ENCODE measurements at places on chromosomes 4 and X. TPM values are rescaled to one million over a fixed set of nuclear protein-coding genes. Genes with fewer than 3 reads are reported as not detected.

- H3K27ac ChIP-seq: no peak overlapping the region
- H3K4me3 ChIP-seq: no peak overlapping the region
- peaks cover 18% of the 10 kb centered on the region for H3K4me1 ChIP-seq
- no peaks in the 10 kb centered on the region for H3K36me3 ChIP-seq
- H3K27me3 ChIP-seq: peaks cover 3% of the 10 kb centered on the region
These were observed 107.0 kb downstream of the NFKB1 start for GRCh38 chr4:102608190-102608589.

- H3K4me3 ChIP-seq: no peak overlapping the region
- no peak for DNase-seq
- H3K4me1 ChIP-seq: no peaks in the 10 kb centered on the region
- H3K36me3 ChIP-seq: no peaks in the 10 kb centered on the region
- no peak overlapping the region for H3K27ac ChIP-seq
These were observed 45.3 kb downstream of the FAT4 start for GRCh38 chr4:125359960-125360634.

DNA sequence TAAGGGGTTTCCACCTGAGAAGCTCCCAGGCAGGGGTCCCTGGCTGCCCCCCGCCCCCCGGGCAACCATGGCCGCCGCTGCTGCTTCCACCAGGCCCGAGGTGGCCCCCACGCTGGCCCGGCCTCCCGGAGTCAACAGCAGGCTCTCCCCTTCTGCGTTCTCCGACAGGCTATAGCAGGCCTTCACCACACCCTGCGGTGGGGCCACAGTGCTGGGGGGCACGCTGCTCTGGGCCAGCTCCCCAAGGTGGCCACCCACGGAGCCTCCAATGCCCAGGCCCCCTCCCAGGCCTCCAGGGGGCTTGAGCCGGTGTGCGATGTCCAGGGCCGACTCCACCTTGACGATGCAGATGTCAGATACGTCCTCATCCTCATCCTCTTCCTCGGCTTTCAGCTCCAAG, 72.5 kb downstream of the UBE2K start:
- H3K4me3 ChIP-seq: no peak overlapping the region
- H3K36me3 ChIP-seq: no peaks in the 10 kb centered on the region
- H3K4me1 ChIP-seq: no peaks in the 10 kb centered on the region
- H3K27me3 ChIP-seq: no peaks in the 10 kb centered on the region
- H3K27ac ChIP-seq: no peak overlapping the region

DNA sequence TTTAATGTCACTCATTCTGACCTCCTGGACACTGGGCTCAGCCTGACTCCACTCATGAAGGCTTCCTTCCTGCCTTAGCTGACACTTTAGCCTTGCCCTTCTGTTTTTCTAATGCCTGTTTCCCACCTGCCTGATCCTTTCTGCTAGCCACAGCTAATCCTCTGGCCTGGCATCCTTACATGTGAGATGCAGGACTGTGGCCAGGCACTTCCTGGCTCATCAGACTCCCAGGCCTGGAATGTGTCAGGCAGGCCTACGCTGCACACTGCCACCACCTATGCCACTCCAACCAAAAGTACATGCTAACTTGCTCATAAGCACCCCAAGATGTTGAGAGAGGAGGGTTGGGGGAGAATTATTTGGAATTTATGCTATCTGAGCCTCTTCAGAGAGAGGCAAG, 138.8 kb upstream of the NALF2 start:
- no peak overlapping the region for H3K27ac ChIP-seq
- DNase-seq: no peak
- peaks cover 5% of the 10 kb centered on the region for H3K4me1 ChIP-seq
- no peaks in the 10 kb centered on the region for H3K36me3 ChIP-seq
- H3K4me3 ChIP-seq: no peak overlapping the region

- no peak overlapping the region for H3K27ac ChIP-seq
- peaks cover 4% of the 10 kb centered on the region for H3K27me3 ChIP-seq
- H3K36me3 ChIP-seq: no peaks in the 10 kb centered on the region
- DNase-seq: no peak
- H3K4me1 ChIP-seq: peaks cover 18% of the 10 kb centered on the region
- no peak overlapping the region for H3K4me3 ChIP-seq
These were observed 77.6 kb downstream of the AFF1 start for GRCh38 chr4:87012265-87012953.

GRCh38 chrX:121598356-121598755, 550.9 kb downstream of the GLUD2 start:
- H3K27me3 ChIP-seq: no peaks in the 10 kb centered on the region
- no peaks in the 10 kb centered on the region for H3K4me1 ChIP-seq
- no peaks in the 10 kb centered on the region for H3K36me3 ChIP-seq

The DKK2 gene
- not detected for total RNA-seq

The VCX2 gene
- total RNA-seq: not detected

The GC gene
- total RNA-seq: not detected

The NWD2 gene
- 0.17 TPM for total RNA-seq

Measured in glutamatergic neuron (in vitro differentiated cells).